NCI-H748 treated with DMSO at 0.1 percent for 48 hours (cell line): ENCODE measurements at places on chromosomes 1 and 21.

GRCh38 chr1:87953732-87954344 is 625.2 kb downstream of the LMO4 start:
- DNase-seq = peak; percentile 37

- no peak for DNase-seq
These were observed 1.2 kb upstream of the KIRREL1 start for GRCh38 chr1:157992031-157992832.

DNA sequence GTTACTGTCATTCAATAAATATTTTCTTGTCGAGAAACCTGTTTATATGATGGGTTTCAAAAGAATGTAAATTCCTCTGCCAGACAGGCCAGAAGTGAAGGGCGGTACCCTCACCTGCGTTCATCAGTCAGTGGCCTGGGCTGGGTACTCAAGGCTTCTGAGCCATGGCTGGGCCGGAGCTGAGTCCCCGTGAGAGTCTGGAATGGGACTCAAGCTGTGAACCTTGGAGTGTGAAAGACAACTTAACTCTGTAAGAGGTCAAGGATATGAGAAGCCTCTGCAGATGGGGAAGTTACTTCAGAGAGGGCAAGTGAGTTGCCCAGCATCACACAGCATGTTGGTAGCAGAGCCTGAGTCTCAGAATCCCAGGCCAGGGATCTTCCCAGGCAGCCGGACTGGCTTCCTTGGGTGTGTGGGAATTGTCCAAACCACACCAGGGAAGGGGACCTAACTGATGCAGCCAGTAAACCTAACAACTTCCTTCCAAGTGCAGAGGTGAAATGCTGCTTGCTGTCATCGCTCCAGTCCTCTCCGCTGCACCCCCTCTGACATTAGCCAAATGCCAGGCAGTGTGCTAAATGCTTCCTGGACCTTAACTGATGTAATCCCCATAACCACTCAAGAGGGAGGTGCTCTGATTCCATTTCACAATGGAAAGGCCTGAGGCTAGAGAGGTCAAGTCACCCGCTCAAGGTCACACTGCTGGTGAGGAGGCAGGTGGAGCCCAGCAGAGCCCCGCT is 4.8 kb downstream of the DISP3 start:
- no peak for DNase-seq

DNA sequence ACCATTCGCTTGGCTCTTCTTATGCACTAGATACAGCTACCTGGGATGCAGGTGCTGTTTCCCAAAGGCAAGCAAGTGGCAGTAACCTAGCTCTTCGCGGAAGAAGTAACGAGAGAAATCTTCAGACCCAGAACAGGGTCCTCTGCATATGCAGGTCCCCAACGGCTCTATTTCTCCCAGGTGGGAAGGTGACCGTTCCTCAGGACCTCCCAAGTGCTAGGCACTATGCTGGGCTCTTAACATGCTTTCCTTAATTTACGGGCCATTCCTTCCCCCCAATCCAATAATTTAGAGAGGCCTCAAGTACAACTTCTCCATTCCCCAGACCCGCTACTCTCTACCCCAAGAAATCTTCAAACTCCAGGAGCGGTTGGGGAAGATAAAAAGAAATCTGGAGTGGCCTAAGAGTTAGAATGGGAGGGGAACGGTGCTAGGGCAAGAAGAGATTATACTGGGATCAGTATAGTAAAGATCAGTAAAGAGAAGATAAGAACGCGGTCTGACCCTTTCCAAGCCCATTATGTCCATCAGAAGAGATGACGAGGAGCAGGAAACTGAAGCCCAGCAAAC is 410 bp downstream of the TXNDC12 start:
- no peak for DNase-seq

DNA sequence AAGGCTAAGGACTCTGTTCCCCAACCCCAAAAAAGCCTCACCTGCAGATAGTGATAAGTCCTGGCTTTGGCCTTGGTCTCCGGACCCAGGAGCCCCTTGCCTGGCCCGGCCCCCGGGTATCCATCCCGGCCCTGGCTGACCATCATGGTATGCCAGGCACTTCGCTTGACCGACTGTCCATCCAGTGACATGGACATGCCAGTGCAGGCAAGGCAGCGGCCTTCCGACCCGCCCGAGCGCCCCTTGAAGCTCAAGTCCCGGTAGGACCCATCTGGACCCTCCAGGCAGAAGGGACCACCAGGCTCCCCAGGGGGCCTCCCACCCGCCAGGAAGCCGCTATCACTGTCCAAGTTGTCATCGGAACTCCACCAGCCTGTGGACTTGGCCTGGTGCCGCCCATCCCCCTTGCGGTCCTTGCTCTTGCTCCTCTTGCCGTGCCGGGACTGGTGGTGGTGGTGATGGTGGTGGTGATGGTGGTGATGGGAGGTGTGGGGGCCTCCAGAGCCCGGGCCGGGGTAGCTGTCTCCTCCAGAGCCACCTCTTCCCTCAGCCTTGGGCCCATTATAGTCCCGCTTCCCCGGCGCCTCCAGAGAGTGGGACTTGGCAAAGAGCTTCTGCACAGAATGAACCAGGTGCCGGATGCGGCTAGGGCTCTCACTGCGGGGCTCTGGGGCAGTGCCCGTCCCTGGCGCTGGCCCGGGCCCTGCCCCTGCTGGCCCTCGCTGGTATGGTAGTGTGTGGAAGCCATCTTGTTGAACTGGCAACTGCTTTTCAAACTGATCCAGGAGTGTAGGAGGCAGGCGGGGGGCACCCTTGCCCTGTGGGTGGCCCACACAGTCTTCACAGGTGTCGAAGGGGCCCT is 25.0 kb downstream of the DLGAP3 start:
- DNase-seq = no peak

- no peak for DNase-seq
These were observed 22.0 kb upstream of the PRELP start for GRCh38 chr1:203453616-203454015.
